ELR (cell line): ENCODE measurements at places on chromosomes 13 and 19.

DNA sequence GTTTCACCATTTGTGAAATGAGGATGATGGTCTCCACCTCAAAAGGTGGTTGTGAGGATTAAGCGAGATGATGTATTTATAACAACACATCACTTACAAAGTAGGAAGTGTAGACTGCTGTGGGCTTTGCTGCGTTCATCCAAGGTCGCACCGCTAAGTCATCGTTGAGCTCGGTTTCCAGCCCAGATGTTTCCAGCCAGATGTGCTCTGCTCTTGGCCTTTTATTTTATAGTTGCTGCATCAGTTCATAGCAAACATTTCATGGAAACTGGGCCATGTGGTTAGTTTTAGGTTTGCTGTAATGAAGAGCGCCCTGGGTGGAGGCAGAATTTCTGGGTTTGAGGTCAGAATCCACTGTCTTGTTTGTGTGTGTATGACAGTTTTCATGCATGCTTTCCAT, 76.5 kb upstream of the RNF113B start:
- no peak for DNase-seq

GRCh38 chr13:45678282-45678681, 23.8 kb upstream of the CBY2 start:
- DNase-seq = no peak

DNA sequence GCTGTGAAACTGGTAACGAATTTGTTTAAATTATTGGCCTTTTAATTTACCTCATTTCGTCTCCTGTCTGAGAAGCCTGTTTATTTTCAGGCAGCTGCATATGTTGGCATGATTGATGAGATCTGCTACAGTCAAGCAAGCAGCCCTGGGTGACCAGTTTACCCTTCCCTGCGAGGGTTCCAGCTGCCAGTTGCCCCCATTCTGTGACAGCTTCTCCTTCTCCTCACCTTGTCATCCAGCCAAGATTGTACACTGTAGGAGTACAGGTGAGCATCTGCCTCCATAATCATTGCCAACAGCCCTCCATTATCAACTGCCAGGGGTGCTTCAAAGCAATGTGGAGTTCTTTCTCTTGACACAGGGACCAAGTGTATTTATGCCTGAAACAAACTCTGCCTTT, 1979.9 kb upstream of the PRR20A start:
- no peak for DNase-seq

- DNase-seq = no peak
Measured at GRCh38 chr13:49165798-49166752, 54.1 kb upstream of the MLNR start.

DNA sequence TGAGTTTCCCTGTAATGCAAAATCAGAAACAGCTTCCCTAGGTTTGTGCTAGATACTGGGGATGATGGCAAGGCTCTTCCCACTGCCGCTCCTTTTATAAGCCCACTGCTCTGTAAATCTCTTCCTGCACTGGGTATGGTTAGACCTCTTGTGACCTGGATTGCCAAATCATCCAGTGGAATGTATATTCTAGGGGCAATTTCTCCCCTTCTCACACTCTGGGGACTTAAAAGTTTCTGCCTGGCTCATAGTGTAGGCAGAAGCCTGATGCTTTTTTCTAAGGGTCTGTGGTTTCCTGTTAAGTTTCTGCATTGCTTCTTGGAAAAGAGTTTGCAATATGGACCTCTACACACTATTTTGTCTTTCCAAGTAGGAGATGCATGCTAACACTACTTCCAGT, 1582.0 kb upstream of the PCDH20 start:
- no peak for DNase-seq

DNA sequence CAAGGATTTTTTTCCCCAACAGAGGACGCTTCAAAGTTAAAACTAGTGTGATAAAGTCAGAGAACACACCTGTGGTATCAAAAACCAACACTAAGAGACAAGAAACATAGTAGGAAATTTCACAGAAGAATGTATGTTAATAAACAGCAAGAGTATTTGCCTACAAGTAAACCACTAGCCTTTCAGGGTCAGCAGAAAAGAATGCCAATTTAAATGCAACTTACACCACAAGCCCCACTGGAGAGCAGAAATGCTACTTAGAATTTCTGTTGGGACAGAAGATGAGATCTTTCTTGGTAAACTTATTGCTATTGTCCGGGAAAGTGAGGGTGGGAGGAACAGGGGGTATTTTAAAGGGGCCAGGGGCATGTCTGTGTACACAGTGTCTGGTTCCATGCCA, 68.6 kb downstream of the STK24 start:
- peak; percentile 71 for DNase-seq

GRCh38 chr13:44974056-44974793, 15.0 kb downstream of the NUFIP1 start:
- DNase-seq = peak; percentile 42

- peak; percentile 92 for DNase-seq
Measured at GRCh38 chr13:99322297-99323103, 15.3 kb upstream of the GPR183 start.
